Muscle of leg (tissue), 16 donors: ENCODE measurements at places on chromosomes 1 and 21. TPM values are rescaled to one million over a fixed set of nuclear protein-coding genes. Genes with fewer than 3 reads are reported as not detected.

Gene TMPRSS2
- total RNA-seq: not detected

Gene LENEP
- 0.40 TPM for total RNA-seq

GRCh38 chr1:1619917-1620361 is 4.6 kb downstream of the MIB2 start:
- DNase-seq: no peak

- no peak for DNase-seq
Measured at GRCh38 chr1:222064388-222065211, 322.7 kb upstream of the DUSP10 start.
